ENCODE measurements at places on chromosomes 3 and 15. TPM values are rescaled to one million over a fixed set of nuclear protein-coding genes. Genes with fewer than 3 reads are reported as not detected.

Gene RAB27A
- polyA plus RNA-seq: 30.8 TPM

Gene CPNE9
- polyA plus RNA-seq: 0.18 TPM

Gene TMIE
- polyA plus RNA-seq: 1.0 TPM

Gene SLC12A1
- 0.06 TPM for polyA plus RNA-seq

Gene SEC62
- 65.5 TPM for polyA plus RNA-seq

Gene DAZL
- polyA plus RNA-seq: not detected

Gene USP3
- polyA plus RNA-seq: 20.6 TPM

Gene SORD
- polyA plus RNA-seq: 11.6 TPM

Gene ZNF860
- polyA plus RNA-seq: 2.4 TPM

Gene ITPKA
- polyA plus RNA-seq: 2.0 TPM

Gene ROPN1
- not detected for polyA plus RNA-seq
